ENCODE measurements at places on chromosomes 1 and 21. TPM values are rescaled to one million over a fixed set of nuclear protein-coding genes. Genes with fewer than 3 reads are reported as not detected.

Gene SLC45A3
- 59.6 TPM for total RNA-seq

Gene RASSF5
- 8.8 TPM for total RNA-seq

Gene STX12
- 18.7 TPM for total RNA-seq

Gene AXDND1
- not detected for total RNA-seq

Gene SAMD13
- total RNA-seq, result 0.43 TPM

Gene SERPINC1
- total RNA-seq, result not detected

Gene ARTN
- total RNA-seq, result not detected

Gene MORN1
- 19.3 TPM for total RNA-seq

Gene RNASEL
- 1.9 TPM for total RNA-seq

Gene ZSCAN20
- total RNA-seq, result 4.2 TPM

Gene TNFRSF18
- total RNA-seq, result not detected

Data from HT-29 (cell line).